Stimulated activated CD8-positive, alpha-beta memory T cell treated with anti-CD3 and anti-CD28 coated beads, Interleukin-4, amount 100 ng/mL, for 24 hours (primary cell): ENCODE measurements at places on chromosomes 7 and 10.
A peak's percentile ranks its signal among the peaks of the same experiment; 100 is the strongest.

DNA sequence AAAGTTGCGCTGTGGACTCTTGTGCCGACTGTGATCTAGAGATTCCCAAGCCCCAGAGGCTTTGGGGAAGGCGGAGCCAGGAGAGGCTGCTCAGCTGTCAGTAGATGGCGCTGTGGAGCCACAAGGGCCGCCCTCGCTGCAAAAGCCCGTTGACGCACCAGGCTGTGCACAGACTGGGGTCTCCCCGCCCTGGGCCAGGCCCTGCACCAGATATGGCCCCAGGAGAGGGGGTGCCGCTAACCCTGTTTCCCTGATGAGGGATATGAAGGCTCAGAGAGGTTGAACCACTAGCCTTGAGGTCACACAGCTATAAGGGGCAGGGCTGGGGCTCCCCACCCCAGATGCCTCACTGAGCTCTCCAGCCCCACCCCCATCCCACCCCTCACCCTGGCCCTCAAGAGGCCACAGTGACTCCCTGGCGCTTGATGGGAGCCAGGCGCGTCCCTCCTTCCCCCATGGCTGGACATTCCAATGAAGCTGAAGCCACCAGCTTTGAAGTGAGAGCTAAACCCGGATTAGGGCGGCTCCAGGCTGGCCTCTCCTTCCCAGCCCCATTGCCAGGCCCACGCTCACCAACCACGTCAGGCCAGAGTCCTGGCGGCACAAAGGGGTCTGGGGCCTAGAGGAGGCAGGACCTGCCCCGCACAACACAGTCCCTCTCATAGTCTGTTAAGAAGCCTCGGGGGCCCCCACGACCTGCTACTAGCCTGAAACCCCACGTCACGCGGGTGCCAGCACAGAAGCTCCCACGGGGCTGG lies 26.4 kb downstream of the MYL10 start:
- DNase-seq: peak; percentile 55

DNA sequence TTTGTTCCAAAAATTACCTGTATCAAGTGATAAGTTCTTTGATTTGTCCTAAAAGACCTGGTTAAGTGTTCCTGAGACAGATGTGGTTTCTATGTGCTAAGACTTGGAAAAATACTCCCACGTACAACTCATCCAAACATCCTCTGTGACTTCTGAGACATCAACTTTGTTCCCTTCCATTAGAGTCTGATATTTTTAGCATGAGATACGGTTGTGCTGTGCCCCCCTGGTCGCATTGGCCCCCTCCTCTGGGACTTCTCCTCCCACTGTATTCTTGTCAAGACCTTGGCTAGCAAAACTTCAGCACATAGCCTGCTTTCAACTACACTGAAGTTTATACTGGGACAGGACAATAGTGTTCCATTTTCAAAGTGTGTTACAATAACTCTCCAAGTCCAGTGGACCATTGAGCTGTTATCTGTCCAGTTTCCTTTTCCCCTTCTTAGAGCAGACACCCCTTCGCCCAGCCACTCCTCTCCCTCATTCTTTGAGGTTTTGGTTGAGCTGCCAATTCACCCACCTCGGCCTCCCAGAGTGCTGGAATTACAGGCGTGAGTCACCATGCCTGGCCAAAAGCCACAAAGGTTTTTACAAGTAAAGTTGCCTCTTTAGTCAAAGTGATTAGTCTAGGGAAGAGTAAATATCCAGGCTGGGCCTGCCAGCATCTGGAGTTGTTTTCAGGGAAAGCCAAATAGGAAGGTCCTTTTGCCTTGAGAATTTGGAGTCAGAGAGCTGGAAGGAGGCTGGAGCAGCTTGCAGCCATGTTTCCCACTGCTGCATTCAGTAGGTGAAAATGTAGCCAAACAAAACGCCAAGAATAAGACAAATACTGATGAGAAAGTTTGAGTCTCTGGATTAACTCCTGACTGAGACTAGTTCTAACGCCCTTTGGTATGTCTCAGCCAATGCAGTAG lies 17.8 kb upstream of the PDLIM1 start:
- DNase-seq: no peak

DNA sequence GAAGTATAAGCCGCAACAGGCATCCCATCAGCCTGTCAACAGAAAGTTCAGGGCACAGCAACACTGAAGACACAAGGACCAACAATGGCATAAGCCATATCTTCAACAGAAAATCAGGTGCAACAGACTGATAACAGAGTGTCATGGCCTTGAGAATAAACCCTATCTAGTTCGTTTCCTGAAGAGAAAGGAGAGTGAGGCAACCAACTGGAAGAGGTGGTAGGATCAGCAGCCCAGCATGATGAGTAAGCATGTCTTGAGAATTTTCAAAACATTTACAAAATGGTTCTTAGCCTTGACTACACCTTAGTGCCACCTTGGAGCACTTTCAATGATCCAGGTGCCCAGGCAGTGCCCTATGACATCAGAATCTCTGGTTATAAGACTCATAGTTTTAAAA lies 290.2 kb upstream of the SEMA3C start:
- DNase-seq: no peak

DNA sequence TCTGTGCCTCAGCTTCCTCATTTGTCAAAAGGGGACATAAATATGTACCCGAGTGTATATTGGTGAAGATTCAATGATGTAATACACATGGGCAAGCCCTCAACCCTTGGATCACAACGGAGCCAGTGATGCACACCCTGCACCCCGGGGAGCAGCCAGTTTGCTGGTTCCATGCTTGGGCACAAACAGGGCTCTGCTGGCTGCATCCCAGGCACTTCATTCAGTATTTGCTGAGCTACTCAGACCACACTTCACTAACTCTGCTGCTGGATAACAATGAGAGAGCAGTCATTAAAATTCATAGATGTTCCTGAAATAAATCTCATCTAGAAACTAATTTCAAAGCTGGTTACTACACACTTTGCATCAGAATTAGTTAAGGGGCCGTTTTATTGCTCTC lies 72.0 kb downstream of the SCRN1 start:
- no peak for DNase-seq

- no peak for DNase-seq
These were observed 653.8 kb downstream of the LRMDA start for GRCh38 chr10:76085002-76085816.

- DNase-seq: no peak
These were observed 292.5 kb upstream of the SHH start for GRCh38 chr7:156104501-156105336.

DNA sequence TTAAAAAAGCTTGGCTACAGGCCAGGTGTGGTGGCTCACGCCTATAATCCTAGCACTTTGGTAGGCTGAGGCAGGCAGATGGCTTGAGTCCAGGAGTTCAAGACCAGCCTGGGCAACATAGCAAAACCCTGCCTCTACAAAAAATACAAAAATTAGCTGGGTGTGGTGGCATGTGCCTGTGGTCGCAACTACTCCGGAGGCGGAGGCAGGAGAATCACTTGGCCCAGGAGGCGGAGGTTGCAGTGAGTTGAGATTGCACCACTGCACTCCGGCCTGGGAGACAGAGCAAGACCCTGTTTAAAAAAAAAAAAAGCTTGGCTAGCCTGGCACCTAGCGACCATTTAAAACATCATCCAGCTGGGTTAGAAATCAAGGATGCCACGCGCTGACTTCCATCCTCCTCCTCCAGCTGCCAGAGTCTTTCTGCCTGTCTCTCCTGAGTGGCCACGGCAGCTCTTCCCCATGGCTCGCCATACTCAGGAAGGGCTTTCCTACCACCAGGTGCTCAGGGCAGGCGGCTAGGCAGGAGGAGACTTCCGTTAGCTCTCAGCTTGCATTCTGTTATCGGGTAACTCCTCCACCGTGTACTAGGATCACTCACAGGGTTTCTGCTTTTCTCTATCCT lies 45.0 kb downstream of the DENND2A start:
- DNase-seq: no peak

DNA sequence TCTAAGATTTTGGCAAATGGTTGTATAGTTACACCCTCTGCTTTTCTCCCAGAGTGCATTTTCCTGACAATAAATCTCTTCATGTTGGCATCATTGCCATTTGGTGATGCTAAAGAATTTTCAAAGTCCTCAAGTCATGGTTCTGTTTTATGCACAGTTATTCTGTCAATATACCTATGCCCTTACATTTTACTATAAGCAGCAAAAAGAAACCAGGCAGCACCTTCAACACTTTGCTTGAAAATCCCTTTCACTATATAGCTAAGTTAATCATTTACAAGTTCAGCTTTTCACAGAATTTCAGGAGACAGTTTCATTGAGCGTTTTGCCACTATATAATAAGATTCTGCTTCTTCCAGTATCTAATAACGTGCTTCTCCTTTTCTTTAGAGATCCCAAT lies 22.6 kb downstream of the FIGNL1 start:
- no peak for DNase-seq

DNA sequence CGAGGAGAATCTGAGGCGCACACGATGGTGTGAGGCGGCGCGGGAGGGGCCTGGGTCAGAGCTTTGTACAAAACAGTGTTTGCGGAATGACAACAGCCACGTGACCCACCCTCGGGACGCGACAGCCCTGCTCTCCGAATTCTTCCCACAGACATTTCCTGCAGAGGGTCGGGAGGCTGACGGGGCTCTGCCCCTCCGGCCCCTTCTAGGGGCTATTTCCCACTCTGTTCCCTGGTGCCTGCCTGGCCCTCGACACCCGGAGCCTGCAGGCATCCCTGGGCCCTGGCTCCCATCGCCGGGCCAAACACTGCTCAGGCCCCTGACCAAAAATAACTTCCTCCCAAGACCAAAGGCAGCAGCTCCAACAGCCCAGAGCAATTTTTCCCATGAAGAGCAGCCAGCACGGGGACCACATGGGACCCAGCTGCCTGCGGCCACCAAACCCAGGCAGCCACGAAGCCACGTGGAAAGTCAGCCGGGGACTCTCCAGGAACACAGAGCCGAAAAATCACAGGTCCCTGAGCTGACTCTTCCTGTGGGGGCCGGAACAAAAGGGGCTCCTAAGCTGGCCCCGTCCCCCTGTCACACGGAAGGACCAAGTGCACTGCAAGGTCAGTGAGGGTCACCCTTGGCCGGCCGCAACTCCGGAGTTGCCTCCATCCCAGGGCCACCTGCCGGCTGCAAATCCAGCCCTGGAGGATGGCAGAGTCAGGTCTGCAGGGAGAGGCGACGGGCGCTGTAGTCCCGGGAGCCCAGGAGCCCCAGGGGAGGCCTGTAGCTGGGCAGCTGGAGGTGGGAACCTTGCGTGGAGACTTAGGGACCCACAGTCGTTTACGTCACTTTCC lies 42.0 kb downstream of the PAPOLB start:
- no peak for DNase-seq

DNA sequence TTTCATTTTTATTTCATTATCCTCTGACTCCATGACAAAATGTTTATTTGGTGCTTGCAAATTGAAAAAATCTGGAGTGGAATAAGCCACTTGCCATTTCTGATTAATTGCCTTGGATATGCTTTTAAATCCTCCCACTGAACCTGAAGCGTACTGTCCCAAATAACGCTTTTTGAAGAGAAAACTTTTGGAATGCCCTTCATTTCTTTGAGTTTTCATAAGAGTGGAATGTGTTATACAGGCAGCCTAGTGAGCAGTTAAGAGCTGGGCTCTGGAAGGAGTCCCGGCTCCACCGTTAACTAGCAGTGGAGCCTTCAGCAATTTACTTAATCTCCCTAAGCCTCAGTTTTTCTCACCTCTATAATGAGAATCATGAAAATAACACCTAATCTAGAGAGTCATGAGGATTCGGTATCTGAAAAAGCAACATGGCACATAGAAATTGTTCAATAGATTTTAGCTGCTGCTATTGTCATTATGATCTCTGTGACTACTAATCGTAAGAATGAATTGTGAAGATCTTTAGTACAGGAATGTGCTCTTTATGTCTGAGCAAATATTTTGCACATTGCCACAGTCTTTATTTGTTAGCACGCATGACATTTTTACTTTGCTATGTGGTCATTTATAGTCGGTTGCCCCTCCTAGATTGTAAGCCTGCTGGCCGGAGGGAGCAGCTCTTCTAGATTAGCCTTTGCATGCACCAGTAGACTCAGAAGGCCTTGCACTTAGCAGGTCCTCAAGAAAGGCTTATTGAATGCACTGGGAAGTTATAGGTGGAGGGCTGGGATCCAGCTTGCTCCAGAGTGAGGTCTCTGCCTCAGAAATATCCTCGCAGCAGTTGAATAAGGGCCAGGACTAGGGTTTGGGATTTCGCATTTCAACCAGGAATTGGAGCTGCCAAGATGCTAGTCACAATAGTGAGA lies 59.4 kb downstream of the PLCE1 start:
- DNase-seq: no peak

GRCh38 chr10:116694243-116694926 lies 48.0 kb downstream of the HSPA12A start:
- DNase-seq: no peak

GRCh38 chr10:67629461-67629971 lies 66.5 kb downstream of the CTNNA3 start:
- DNase-seq: no peak

- DNase-seq: no peak
These were observed 406.2 kb upstream of the LRRTM3 start for GRCh38 chr10:66519616-66520015.

DNA sequence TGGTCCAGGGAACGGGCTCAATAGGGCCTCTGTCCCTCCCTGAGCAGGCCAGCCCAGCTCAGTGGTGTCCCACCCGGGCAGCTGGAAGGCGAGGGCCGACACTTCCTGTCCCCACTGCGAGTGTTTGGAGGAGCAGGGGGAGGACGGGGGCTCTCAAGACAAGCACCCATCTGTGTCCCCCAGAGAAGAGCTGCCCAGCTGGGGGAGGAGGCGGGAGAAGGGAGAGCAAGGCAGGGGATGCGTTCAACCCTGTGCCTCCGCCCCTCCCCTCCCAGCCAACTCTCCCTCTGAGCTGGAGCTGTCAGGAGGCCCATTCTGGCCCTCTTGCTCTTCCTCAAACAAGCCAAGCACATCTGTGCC lies 35.7 kb downstream of the ZCCHC24 start:
- no peak for DNase-seq

DNA sequence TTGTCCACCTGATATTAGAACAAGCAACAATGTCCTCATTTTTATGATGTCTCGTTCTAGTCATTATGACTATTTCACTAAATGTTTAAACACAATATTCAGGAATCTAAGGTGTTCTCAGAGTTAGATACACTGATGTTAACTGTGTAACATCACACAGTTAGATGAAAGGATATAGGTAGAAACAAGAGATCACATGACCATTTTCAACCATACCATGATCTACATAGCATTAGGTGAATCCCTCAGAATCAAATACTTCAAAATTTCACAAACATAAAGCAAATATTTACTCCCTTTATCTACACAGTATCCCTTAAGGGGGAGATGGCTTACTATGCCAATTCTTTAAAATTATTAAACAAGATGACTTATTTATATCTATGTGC lies 90.3 kb downstream of the ANK3 start:
- DNase-seq: no peak
